Stimulated activated CD8-positive, alpha-beta memory T cell treated with anti-CD3 and anti-CD28 coated beads, Interleukin-7, amount 100 ng/mL, for 48 hours (primary cell): ENCODE measurements at places on chromosomes 3 and 15.

GRCh38 chr15:88535607-88536313 is 10.7 kb downstream of the DET1 start:
- DNase-seq: no peak

GRCh38 chr3:66372681-66373350 is 128.0 kb downstream of the LRIG1 start:
- DNase-seq: no peak

GRCh38 chr3:32992310-32992686 is 40.9 kb downstream of the CCR4 start:
- DNase-seq: no peak

DNA sequence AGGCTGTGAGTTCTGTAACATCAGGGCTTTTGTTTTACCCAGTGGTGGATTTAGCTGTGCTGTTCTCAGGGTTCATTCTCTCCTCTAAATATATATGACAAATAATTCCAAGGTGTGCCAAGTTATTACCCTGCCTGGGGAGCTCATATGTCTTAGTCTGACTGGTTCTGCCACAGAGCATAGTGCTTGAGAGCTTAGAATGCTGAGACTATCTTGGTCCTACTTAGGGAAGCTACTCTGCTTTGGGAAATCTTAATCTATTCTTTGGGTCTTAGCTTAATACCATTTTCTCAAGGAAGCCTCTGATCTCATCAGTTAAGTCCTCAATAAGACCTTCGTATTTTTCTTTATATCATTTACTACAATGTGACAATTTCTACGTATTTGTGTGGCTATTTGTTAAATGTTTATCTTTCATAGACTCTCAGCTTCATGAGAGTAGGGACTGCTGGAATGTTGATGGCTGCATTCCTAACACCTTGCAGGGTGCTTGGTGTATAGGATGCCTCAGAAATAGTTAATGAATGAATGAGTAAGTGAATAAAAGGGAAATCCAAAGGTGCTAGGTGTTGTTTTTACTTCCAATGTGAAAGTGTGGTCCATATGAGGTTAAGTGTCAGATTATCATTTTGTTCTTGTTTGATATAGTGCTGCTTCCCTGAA is 1.8 kb downstream of the OTOL1 start:
- DNase-seq: no peak

- DNase-seq: no peak
These were observed 245.3 kb downstream of the FEZF2 start for GRCh38 chr3:62128051-62128450.

GRCh38 chr15:67608638-67608959 is 66.1 kb downstream of the MAP2K5 start:
- DNase-seq: no peak

- peak; percentile 28 for DNase-seq
These were observed 103.0 kb upstream of the VEPH1 start for GRCh38 chr3:157606011-157606851.

- DNase-seq: no peak
These were observed 35.4 kb downstream of the SLCO2A1 start for GRCh38 chr3:133994166-133994890.

DNA sequence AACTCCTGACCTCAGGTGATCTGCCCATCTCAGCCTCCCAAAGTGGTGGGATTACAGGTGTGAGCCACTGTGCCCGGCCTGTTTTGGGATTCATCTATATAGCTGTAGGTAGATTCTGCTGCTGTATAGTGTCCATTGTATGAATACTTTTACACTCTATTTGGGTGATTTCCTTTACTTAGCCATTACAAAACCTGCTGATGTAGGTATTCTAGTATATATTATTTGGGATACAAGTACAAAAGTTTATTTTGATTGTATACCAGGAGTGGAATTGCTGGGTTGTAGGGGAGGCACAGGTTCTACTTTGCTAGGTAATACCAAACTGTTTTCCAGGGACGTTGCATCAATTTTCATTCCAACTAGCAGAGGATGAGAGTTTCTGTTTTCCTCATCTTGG is 9.5 kb upstream of the OXSR1 start:
- DNase-seq: no peak

DNA sequence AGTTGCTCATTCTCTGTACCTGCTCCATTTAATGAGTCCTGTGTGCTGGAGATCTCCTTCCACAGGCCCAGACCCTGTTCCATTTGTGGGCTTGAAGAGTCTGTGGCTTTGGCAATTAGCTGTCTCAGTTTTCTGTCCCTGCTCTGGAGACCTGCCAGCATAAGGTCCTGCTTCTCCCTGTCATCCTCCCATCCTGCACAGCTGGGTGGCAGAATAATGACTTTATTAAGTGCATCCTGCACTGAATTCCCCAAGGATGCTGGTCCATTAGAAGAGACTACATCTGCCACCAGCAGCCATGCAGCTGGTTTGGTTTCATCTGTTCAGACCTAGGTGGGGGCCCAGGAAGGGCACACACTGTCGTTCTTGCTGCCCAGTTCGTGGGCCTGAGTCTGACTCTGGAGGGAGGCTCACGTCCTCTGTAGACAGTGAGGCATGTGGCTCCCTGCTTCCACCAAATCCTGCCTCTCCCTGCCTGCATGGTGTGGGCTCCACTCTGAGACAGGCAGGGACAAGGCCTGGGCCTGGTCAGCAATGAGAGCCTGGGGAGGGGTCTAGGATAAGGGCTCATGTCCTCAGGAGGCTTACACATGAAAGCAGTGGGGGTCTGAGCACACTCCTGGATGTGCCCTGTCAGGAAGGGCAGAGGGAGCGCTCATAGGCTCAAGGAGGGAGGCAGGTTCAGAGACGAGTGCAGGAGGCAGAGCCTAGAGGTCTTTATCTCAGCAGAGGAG is 78.4 kb upstream of the PRR23E start:
- no peak for DNase-seq

- DNase-seq: no peak
These were observed 48.0 kb upstream of the C15orf39 start for GRCh38 chr15:75153565-75154276.
